ENCODE measurements at places on chromosomes 2 and 18.

DNA sequence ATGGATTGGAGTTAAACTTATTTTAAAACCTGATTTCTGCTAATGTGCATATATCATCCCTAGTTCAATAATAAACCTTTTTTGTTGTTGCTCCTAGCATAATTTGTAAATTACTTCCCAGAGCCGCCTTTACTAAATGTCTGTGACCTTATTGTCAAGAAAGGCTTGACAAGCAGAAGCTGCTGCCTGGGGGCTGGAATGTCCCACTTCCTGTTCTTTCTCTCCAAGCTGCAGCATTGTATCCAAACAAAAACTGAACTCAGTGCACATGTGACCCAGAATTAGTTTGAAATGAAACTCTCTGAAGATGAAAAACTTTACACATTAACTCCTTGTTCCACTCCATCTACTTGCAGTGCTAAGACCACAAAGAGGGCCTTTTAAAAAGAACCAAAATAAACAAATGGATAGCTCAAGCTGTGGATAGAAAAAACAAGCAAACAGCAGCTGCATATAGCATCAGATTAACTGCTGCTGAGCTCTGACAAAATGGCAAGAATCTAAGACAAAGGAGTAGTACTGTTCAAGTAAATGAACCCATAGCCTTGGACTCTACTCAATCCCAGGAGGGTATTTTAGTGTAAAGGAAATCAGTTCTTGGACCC, 99.8 kb upstream of the NEUROD1 start:
- no peak for DNase-seq

DNA sequence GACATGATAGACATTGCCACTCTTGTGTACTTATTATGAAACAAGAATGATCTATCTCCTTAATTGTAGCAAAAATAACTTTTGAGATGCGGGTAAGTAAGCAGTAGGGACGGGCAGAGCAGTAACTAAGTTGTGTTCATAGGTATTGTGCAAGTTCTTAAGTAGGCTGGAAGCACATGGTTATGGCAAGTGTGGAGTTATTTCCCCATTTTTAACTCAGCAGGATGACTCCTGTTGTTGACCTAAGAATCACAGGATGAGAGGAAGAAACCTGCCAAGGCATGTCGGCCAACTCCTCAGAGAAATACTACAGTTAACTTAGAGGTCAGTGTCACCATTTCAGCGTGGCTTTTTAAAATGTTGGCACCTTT, 51.1 kb upstream of the FN1 start:
- no peak for DNase-seq

- no peak for DNase-seq
Measured at GRCh38 chr2:126413079-126413478, 242.9 kb upstream of the GYPC start.

- DNase-seq: no peak
Measured at GRCh38 chr2:173892341-173892740, 72.8 kb downstream of the SP3 start.

GRCh38 chr2:144595686-144596072, 75.8 kb upstream of the ZEB2 start:
- no peak for DNase-seq

DNA sequence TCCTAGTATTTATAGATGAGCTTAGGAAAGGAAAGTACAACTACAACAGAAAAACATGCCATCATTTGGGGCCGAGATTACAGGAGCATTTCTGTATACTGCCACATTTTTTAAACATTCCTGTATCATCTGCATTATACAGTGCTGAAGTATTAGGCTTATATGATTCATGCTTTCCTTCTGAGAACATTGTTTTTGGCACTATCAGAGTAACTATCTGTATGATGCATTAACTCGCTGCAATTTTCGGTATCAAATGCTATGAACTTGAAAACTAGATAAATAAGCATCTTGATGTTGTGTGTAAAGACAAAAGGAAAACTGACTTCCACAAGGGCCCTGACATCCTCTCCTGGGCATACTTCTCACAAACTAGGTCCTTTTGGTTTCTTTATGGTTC, 102.0 kb downstream of the RIT2 start:
- DNase-seq: no peak

GRCh38 chr18:23521907-23522306, 18.6 kb downstream of the RMC1 start:
- DNase-seq: no peak

- DNase-seq: no peak
Measured at GRCh38 chr2:160288324-160288723, 88.3 kb upstream of the ITGB6 start.

DNA sequence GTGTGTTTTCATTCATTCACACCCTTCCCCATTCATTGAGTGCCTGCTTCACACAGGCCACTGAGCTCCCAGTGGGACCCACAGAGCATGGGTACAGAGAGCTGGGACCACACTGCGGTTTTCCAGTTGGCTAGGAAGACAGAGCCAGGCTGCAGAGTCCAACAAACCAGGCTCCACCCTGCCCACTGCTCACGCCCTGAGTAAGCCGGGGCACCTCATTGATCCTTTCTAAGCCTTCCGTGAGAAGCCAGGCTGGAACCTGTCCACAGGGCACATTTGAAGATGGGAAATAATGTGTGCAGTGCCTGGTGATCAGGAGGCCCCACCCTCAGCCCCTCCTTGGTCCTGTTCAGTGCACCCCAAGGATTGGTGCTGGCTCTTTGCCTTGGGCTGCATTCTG, 13.5 kb downstream of the KCNIP3 start:
- DNase-seq: no peak

All from stimulated activated CD4-positive, alpha-beta T cell treated with anti-CD3 and anti-CD28 coated beads, TNF-alpha, amount 100 ng/mL, for 24 hours (primary cell).